Activated CD4-positive, alpha-beta memory T cell treated with anti-CD3 and anti-CD28 coated beads, Interleukin-2, amount 10 ng/mL, durations not matched to agents 7 days and 5 days (primary cell): ENCODE measurements at places on chromosomes 12 and 14. TPM values are rescaled to one million over a fixed set of nuclear protein-coding genes. Genes with fewer than 3 reads are reported as not detected.

Gene KLRD1
- total RNA-seq: 1.1 TPM

DNA sequence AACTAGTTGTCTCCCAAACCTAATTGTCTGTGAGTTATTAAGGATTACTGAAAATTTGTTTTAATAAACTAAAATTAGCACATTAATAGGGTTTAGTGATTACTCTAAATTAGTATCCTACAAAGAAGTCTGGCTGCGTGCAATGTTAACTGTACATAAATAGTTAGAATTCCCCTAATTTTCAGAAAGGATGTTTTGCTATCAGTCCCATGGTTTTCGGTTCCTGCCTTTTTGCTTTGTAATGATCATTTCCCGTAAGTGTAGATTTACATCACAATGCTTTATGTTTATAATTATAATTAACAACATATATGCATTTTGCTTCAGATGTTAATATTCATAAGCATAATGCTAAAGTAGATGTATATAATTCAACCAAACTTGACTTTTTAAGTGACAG lies 19.8 kb upstream of the LYZ start:
- DNase-seq: no peak

DNA sequence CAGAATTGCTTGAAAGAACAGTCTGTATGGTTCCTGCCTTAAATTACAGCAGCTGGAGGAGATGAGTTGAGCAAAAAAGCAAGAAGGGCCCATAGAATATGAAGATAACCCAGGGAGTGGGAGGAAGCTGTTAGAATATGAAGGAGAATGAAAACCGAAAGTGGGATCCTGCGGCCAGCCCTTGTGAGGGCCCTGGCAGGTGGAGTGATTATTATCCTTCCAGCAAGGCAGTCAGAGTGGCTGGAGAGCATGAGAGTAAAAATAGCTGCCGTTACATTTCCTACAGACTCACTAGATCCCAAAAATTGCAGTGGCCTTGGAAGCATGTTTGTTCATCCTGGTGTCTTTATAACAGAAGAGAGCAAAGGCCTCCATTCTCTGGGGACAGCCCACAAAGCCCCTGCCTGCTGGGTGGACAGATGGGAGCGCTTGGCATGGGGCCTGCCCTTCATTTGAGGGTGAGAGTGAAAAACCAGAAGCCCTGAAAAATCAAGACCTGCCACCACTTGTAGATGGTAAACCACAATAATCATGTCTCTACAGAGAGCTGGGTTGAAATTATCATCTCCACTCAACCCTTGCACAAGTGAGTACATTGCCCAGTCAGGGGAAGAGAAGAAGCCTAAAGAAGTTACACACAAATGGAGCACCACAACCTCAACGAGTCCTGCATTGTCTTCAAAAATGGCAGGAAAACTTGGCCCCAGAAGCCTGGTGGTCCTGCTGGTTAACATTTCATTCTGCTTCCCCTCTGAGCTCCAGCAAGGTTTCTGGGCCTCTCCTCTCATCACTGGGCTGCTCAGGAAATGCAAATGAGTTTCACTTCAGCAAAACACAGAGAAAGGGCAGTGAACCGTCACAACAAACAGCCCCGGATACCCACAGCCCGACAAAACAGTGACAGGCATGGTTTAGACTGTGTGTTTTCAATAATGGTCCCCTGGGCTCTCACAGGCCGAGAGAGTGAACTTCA lies 20.5 kb downstream of the ZDHHC22 start:
- peak; percentile 73 for DNase-seq

DNA sequence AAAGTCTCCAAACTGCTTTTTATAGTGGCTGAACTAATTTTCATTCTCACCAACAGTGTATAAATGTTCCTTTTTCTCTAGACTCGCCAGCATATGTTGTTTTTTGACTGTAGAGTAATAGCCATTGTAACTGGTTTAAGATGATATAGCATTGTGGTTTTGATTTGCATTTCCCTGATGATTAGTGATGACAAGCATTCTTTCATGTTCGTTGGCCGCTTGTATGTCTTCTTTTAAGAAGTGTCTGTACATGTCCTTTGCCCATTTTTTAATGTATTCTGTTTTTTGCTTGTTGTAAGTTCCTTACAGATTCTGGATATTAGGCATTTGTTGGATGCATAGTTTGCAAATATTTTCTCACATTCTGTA lies 404.9 kb downstream of the FLRT2 start:
- DNase-seq: no peak

DNA sequence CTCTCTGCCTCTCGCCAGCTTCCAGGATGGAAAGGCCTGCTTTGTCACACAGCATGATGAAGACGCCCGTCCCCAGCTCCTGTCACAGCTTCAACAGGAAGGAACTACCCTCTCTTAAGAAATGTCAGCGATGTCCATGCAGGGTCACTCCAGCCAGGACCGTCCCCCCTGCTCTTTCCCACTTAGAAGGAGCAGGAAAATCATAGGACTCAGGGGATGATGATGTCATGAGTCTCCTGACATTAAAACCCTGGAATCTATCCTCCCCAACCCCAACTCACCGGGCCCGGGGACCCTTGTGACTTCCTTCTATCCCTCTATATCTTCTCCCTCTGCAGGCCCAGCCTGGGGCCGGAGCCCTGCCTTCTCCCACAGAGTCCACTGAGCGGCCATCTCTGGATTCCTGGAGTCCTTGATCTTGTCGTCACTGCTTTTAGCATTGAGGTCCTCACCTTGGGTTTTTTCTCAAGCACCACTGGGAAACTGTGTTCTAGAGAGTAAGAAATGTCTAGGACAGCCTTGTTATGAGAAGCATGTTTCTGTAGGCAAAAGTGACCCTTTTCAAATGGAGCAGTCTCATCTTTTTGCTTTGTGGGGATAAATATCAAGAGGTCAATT lies 42.8 kb upstream of the P2RX7 start:
- no peak for DNase-seq
